IMR-90 (cell line): ENCODE measurements at places on chromosomes 4 and X. TPM values are rescaled to one million over a fixed set of nuclear protein-coding genes. Genes with fewer than 3 reads are reported as not detected.
A peak's percentile ranks its signal among the peaks of the same experiment; 100 is the strongest.

Gene SLC26A1
- not detected in 2 replicates for total RNA-seq

Gene LDB2
- 92.8 and 116 TPM in 2 replicates for total RNA-seq

Gene ADH6
- not detected in 2 replicates for total RNA-seq

Gene HSD17B13
- under 0.01 TPM in 1 of 2 replicates, not detected in the other for total RNA-seq

Gene SSX3
- not detected in 2 replicates for total RNA-seq

Gene MSN
- total RNA-seq = 580 and 619 TPM in 2 replicates

Gene AFP
- 0.56 and 1.3 TPM in 2 replicates for total RNA-seq

GRCh38 chr4:76690011-76690905 is 207.7 kb downstream of the SOWAHB start:
- H3K36me3 ChIP-seq = no peaks in the 10 kb centered on the region
- peak overlapping the region; percentile 99 for H3K27ac ChIP-seq
- no peaks in the 10 kb centered on the region for H3K27me3 ChIP-seq
- DNase-seq = peak; percentile 24

DNA sequence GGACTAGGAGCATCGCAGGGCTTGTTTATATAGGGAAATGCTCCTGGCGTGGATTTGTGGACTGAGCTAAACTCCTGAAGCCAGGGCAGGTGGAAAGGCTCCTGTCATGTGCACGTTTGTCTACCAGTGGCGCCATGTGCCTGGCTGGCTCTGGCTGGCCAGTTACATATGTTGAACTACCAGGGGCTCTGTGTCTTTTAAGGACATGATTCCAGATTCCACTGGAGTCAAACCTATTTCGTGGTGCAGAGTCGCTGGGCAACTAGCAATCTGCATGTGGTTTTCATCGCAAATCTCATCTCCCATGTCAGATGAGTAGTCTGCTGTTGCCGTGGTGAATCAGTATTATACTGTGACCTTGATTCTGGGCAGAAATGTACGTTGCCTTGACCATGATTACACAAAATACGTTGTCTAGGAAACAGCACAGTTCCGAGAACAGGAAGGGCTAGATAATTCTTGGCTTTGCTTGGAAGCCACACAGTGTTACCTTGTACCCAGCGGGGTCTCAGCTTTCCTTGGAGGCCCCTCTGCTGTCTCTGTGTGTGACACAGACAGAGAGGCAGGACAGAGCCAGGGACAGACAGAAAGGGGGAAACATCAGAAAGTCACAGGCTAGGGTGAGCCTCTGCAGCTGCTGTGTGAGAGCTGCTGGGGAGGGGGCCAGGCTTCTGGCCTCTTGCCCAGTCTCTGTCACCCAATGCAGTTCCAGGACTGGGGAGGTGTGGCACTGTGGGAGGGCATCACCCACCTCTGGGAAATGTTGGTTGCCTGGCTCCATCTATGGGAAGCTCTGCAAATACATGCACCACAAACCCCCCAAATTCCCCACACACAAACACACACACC is 19.2 kb downstream of the PNMA6E start:
- peaks cover 2% of the 10 kb centered on the region; the same call in 1 of the 2 replicates for H3K4me1 ChIP-seq
- peak overlapping the region; percentile 71; the same call in 1 of the 2 replicates for H3K27ac ChIP-seq
- H3K4me3 ChIP-seq = no peak overlapping the region
- DNase-seq = peak; percentile 81
- H3K36me3 ChIP-seq = no peaks in the 10 kb centered on the region

DNA sequence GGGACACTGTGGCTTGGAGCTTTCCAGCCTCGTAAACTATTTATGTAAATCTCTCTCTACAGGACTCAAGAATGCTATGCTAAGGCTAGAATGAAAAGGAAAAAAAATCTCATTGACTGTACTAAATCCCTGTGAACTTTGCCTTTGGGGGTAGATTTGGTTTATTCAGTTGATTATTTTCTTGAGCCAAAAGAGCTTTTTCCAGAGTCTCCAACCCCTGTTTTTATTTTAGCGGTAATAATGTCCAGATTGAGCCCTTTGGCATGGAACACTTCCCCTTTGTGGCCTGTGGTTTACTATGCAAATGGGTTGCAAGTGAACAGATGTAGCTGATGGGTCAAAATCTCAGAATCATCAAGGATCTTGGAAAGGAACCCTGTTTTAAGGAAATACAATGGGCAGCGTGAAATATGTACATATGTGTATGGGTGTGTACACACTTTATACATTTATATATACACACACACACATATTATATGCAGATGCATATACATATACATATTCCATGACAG is 72.9 kb downstream of the FAM9B start:
- no peak for DNase-seq
- H3K36me3 ChIP-seq = no peaks in the 10 kb centered on the region
- H3K27me3 ChIP-seq = peaks cover 4% of the 10 kb centered on the region; the same call in 1 of the 2 replicates
- no peak overlapping the region for H3K4me3 ChIP-seq

DNA sequence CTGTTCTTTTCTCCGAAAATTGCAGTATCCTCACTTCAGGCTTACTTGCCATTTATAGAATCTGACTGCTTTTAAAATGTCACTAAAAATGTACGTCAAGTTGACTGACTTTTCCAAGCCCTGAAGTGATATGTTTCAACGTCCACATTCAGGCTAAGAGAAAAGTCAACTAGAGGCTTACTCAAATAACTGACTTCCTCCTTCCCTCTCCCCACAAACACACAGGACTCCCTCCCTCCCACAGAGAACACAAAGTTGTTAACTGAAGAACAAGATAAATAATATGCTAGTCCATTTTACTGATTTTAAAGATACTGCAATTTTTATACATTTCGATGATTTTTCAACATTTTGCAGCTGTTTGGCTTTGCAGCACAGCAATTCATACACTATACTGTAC is 13.8 kb upstream of the CDKL2 start:
- H3K4me3 ChIP-seq = no peak overlapping the region
- H3K4me1 ChIP-seq = no peaks in the 10 kb centered on the region
- peaks cover 26% of the 10 kb centered on the region for H3K36me3 ChIP-seq
- DNase-seq = no peak
- H3K27ac ChIP-seq = no peak overlapping the region

GRCh38 chr4:54712206-54712605 is 54.4 kb downstream of the KIT start:
- H3K27me3 ChIP-seq = no peaks in the 10 kb centered on the region
- H3K4me3 ChIP-seq = no peak overlapping the region
- H3K4me1 ChIP-seq = peaks cover 9% of the 10 kb centered on the region
- DNase-seq = no peak
- H3K27ac ChIP-seq = no peak overlapping the region
- H3K36me3 ChIP-seq = peaks cover 6% of the 10 kb centered on the region

DNA sequence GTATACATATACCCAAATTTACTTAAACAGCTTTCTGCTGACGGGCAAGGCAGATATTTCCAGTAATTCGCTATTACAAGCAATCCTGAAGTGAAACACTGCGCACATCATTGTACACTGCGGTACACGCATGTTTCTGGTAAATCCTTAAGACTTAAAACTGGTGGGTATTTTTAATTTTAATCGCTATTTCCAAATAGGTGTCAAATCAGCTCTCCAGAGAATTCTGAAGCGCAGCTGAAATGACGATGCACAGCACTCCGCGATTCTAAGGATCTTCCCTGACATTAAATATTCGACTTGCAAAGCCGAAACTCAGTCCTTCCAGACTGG is 361 bp downstream of the TMEM128 start:
- H3K4me3 ChIP-seq = peak overlapping the region; percentile 90
- peak overlapping the region; percentile 96 for H3K27ac ChIP-seq
- DNase-seq = peak; percentile 18
- no peaks in the 10 kb centered on the region for H3K27me3 ChIP-seq

GRCh38 chr4:137966504-137966903 is 275.6 kb downstream of the SLC7A11 start:
- H3K4me1 ChIP-seq = peaks cover 3% of the 10 kb centered on the region; the same call in 1 of the 2 replicates
- no peak overlapping the region for H3K4me3 ChIP-seq
- no peaks in the 10 kb centered on the region for H3K27me3 ChIP-seq
- no peak overlapping the region for H3K27ac ChIP-seq

- no peak for DNase-seq
- H3K36me3 ChIP-seq = no peaks in the 10 kb centered on the region
- no peak overlapping the region for H3K27ac ChIP-seq
- no peaks in the 10 kb centered on the region; the same call in 1 of the 2 replicates for H3K4me1 ChIP-seq
- H3K4me3 ChIP-seq = no peak overlapping the region
- H3K27me3 ChIP-seq = no peaks in the 10 kb centered on the region; the same call in 1 of the 2 replicates
Measured at GRCh38 chr4:9949573-9949972, 71.7 kb downstream of the SLC2A9 start.

- no peak overlapping the region for H3K4me3 ChIP-seq
- no peak for DNase-seq
- 0 out of 2 replicates have a peak, but pooled peaks cover 3% of the 10 kb centered on the region for H3K27me3 ChIP-seq
Measured at GRCh38 chr4:107318078-107318477, 282.0 kb upstream of the DKK2 start.

DNA sequence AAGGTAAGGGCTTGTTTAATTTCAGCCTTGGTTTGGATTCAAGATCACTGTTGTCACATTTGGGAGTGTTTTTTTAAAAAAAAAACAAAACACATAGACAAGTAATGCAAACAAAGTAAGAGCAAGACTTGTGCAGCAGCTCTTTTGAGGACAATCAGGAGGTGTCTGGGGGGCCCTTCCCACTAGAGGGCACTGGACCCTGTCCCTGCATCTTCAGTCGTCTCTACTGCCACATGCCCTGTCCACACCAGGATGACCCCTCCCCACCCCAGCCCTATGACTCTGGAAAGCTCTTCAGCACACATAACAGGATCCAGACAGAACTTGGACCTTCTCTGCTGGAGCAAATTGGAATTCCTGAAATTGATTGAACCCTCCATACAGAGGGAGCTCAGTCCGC is 71.0 kb downstream of the USP46 start:
- no peak overlapping the region for H3K4me3 ChIP-seq
- peaks cover 14% of the 10 kb centered on the region for H3K4me1 ChIP-seq
- H3K36me3 ChIP-seq = peaks cover 5% of the 10 kb centered on the region
- no peak overlapping the region for H3K27ac ChIP-seq
- DNase-seq = peak; percentile 13

DNA sequence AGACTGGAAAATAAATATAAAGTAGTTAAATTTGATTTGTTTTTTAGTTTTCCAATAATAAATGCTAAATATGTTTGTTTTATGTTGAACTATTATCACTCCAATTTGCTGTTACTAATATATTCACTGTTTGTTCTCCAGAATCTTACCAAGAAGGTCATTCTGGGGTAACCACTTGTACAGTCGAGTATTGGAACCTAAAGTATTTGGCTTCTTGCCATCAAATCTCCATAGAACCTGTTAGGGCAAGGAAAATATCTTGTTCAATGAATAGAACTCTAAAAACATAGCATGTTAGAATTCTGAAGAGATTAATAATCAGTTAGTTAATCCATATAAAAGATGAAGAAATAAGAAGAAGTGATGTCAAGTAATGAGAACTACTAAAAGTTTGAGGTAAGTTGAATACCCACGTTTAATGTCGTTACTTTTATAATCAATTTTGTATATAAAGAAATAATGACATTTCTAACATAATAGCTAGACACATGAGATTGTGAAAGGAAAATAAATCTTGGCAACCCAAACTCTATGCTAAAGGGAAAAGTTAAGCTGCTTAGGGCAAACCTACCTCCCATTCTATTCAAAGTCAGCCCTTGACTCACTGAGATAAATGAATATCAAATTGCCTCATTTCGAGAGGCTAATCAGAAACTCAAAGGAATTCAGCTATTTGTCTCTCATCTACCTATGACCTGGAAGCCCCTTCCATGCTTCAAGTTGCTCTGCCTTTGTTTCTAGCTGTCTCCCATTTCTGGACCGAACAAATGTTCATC is 15.3 kb downstream of the UGT2B15 start:
- no peaks in the 10 kb centered on the region for H3K4me1 ChIP-seq
- no peak overlapping the region for H3K4me3 ChIP-seq
- no peak overlapping the region for H3K27ac ChIP-seq
- no peaks in the 10 kb centered on the region for H3K36me3 ChIP-seq
- no peak for DNase-seq

DNA sequence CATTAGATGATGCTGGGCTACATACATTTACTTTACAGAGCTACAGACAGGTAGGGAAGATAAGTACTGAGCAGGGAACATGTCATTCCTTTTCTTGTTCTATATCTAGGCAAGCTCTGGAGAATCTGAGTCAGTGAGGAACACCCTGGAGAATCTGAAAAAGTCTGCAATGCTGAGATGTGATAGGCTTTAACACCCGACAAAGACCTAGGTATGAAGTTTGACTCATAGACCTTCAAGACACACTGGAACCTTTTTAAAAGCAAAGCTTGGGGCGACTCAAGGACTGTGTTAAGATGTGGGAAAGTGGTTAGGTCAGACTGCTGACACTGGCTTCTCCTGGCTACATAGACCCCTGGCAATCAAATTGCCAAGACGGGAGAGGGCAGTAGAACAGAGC is 42.8 kb downstream of the OSTC start:
- no peak overlapping the region for H3K4me3 ChIP-seq
- peaks cover 1% of the 10 kb centered on the region for H3K27me3 ChIP-seq
- H3K36me3 ChIP-seq = no peaks in the 10 kb centered on the region
- H3K4me1 ChIP-seq = no peaks in the 10 kb centered on the region

- no peaks in the 10 kb centered on the region for H3K4me1 ChIP-seq
- DNase-seq = peak; percentile 5
- H3K27ac ChIP-seq = no peak overlapping the region
Measured at GRCh38 chrX:110665223-110666002, 130.2 kb downstream of the CHRDL1 start.

- no peak for DNase-seq
- no peak overlapping the region for H3K4me3 ChIP-seq
- no peaks in the 10 kb centered on the region; the same call in 1 of the 2 replicates for H3K27me3 ChIP-seq
- H3K36me3 ChIP-seq = no peaks in the 10 kb centered on the region
- no peak overlapping the region for H3K27ac ChIP-seq
Measured at GRCh38 chrX:15151267-15152186, 118.4 kb downstream of the ASB9 start.

DNA sequence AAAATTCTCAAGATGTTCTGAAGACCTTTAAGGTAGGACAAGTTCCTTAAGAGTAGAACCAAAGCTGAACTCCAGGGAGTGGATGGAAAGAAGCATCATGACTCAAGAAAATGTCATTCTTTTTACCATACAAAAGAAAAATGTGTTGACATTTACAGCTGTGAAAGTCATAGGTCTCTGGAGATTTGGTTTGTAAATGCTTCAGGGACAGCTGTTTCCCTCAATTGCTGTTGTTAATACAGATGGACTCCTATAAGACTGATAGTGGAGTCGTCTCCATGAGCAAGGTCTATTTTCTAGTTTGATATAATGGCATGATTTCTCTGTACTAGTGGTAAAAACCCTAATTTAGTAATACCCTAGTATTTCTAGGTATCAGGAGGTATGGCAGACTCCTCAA is 101.7 kb downstream of the PHOX2B start:
- H3K27ac ChIP-seq = no peak overlapping the region
- H3K36me3 ChIP-seq = peaks cover 2% of the 10 kb centered on the region; the same call in 1 of the 2 replicates
- DNase-seq = no peak
- H3K4me3 ChIP-seq = no peak overlapping the region

DNA sequence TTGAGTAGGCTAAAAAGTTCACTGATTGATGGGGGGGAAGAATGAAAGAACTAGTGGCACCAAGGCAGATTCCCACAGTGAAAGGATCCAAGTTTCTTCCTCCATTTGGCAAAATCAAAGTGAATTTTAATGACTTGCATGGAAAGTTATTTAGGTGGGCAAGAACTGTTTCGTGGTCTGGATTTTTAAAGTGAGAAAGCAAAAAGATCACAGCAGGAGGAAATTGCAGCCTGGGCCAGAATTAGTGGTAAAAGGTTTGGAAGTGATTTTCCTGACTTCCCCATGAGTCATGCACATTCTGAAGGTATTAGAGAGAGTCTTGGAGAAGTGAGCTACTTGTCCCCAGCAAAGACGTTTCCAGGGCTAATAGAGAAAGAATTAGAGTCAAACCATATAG is 207.8 kb downstream of the ANTXR2 start:
- H3K27ac ChIP-seq = no peak overlapping the region
- H3K36me3 ChIP-seq = no peaks in the 10 kb centered on the region
- H3K4me1 ChIP-seq = peaks cover 4% of the 10 kb centered on the region
- H3K4me3 ChIP-seq = no peak overlapping the region
- no peaks in the 10 kb centered on the region for H3K27me3 ChIP-seq
- peak; percentile 73 for DNase-seq

GRCh38 chrX:14032406-14032805 is 2.7 kb upstream of the GEMIN8 start:
- no peak overlapping the region for H3K4me3 ChIP-seq
- peaks cover 3% of the 10 kb centered on the region; the same call in 1 of the 2 replicates for H3K27me3 ChIP-seq
- H3K4me1 ChIP-seq = no peaks in the 10 kb centered on the region
- no peak overlapping the region for H3K27ac ChIP-seq
